ENCODE measurements at places on chromosomes 1 and 21. TPM values are rescaled to one million over a fixed set of nuclear protein-coding genes. Genes with fewer than 3 reads are reported as not detected.

DNA sequence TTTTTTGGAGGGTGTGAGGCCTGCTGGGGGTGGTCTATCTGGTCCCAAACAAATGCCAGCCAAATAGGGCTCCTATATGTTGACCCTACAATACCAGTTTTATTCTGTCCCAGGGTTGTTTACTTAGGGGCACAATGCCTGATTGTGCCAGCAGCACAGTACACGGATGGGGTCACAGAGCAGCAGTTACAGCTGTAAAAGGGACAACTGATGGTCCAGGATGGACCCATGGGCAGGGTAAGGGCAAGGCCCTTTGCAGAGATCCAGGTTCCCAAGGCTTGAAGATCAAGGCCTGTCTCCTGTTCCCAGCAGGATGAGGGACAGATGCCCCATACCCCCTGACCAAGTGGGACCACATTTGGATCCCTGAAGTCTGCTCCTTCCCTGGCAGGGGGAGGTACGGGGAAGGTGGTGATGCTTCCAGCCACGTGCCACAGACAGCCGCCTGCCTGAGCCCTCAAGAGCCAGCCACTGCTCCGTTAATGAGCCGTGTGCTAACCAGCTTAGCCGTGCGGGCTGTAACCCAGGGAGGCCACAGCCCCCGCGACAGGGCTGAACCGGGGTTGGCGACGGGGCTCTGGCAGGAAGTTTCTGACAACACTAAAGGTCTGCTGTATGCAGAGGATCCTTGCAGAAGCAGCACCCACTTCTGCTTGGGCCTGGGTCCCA, 18.2 kb downstream of the SLC6A9 start:
- no peak for DNase-seq

GRCh38 chr1:34844252-34844634, 15.3 kb downstream of the SMIM12 start:
- DNase-seq, result no peak

- DNase-seq, result no peak
Measured at GRCh38 chr1:179911812-179912211, 29.7 kb downstream of the TOR1AIP1 start.

DNA sequence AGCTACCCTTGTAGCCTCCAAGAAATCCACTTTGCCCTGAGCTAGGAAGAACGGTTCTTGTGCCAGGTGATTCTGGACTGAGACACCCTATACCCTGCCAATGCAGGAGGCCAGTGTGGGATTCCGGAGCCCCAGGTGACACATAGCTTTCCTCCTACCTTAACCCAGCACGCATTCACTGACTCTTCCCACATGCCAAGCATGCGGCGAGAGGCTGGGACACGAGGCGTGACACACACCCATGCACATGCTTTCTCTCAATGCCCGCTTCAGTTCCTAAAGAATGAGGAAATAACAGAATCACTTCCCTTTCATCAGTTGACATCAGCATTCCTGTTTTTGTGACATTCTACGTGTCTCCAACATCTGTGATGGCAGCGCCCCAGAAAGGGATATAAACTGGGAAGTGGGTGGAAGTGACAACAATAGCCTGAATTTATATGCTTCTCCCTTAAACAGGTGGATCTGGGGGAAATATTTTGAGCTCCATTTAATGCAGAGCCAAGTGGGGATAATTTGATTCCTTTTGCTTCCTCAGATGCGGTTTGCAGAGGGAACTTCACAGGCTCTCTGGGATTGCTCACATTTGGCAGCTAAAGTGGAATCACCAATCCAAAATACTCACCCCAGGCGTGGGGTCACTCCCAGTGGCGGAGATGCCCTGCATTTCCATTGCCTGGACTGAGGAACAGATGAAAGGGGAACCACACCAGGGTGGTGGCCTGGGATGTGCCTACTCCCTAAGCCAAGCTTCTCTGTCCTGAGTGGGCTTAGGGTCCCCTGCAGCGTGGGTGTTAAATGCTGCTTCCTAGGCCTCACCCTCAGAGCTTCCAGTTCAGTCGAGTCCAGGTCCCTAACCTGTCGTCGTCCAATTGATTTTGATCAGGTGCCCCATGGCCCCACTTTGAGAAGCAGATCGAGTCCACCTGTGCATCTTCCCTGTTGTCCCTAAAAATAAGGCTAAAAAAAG, 445.1 kb downstream of the SIPA1L2 start:
- DNase-seq, result no peak

DNA sequence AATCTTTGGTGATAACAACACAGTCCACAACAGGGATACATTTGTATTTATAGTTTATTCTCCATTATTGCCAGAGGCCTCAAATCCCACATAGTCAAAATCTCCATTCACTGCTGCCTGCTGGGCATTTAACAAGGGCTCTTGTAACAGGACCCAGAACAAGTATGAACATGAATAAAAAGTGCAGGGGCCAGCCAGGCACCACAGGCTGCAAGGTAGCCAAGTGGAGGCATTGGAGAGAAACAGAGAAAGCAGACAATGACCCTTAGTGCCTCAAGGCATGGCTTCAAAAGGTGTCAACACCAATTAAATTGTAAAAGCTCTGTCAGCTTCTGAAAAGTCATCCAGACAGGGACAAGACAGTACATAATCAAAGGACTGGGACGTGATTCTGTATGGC, 116.8 kb downstream of the ATP6V1G3 start:
- DNase-seq, result no peak

GRCh38 chr1:225820522-225821120, 10.7 kb downstream of the EPHX1 start:
- no peak for DNase-seq

- DNase-seq, result no peak
Measured at GRCh38 chr1:156402331-156403020, 33.5 kb downstream of the RHBG start.

DNA sequence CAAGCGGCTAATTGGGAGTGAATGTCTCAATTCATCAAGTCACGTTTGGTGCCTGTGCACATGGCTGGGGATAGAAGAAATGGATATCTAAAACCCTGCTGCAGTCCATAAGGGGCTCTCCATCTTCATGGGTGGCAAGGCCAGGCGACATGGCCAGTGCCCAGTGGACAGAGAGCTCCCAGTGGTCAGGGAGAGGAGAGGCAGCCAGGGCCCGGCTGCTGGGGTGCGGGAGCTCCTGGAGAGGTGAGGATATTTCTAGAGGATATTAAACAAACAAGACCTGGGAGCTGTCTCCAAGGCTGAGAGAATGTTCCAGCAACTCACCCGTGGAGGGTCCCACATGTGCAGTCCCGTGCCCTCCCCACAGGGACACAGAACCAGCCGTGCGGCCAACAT, 368.8 kb upstream of the C1orf174 start:
- no peak for DNase-seq

DNA sequence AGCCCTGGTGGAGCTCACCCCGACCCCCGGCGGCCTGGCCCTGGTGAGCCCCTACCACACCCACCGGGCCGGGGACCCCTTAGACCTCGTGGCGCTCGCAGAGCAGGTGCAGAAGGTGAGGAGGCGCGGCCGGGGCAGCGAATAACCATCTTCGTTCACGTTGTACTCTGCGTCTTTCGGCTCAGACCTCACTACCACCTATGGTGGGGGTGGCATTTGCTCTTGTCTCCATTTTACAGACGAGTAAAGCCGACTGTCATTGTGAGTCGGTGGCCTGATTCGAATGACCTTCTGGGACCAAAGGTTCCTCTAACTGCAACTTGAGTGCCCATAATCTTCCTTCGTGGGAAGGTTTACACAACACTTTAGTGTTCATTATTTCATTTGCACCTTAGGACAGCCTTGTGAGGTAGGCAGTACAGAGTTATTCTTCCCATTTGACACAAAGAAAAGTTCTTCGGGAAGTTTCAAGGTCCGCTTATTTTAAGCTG, 506 bp downstream of the C1orf50 start:
- DNase-seq, result no peak

DNA sequence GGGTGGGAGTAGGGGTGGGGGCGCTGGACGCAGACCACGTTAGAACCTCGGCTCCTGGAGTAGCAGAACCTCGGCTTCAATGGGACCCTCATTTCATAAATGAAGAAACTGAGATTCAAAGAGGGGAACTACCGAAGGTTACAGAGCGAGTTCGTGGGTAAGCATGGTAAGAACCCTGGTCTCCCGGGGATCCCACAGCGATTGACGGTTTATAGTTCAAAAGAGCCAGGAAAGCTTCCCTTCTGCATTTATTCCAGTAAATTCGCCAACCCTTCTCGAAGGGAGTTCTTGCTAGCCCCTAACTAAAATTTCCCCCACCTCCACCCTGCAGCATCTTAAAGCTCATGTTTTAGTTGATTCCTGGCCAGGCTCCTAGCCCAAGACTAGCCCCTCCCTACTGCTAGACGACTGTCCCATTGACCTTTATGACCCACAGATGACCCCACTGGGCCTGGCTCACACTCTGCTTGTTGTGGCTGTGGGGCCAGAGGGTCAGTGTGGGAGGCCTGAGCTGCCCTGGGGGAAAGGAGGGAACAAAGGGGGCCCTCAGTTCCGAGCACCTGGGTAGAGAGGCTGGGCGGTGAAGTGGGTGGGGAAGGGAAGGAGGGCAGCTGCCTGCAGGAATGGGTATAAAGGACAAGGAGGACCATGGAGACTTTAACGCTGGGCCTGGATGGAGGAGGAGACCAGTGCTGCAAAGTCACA, 558 bp upstream of the KIF21B start:
- no peak for DNase-seq

DNA sequence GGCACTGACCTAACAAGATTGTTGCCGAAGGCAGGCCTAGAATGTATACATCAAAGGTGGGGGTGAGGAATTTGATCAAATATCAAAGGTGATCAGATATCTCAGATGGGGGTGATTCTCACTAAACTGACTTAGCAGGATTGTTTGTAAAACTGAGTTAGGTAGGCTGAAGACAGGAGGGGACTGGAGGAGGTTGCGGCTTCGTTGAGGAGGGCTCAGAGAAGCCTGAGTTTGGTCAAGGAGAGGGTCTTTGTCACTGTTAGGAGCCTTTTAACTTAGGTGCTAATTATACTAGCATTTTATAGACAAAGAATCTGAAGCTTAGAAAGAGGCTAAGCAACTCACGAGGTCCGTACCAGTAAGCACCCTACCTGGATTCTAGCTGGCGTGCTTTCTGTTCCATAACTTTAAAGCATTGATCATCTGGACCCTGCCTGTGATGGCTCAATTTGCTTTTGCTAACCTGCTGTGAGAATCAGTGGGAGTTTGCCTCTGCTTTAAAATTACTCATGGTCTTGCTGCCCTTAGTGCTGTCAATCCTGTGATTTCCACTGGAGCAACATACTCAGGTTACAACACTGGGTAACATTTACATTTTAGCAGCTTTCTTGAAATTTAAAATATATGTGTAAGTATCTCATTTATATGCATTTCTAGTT, 49.8 kb downstream of the ITSN1 start:
- DNase-seq, result no peak

- no peak for DNase-seq
Measured at GRCh38 chr21:39952265-39952664, 85.0 kb downstream of the PCP4 start.

GRCh38 chr1:225378880-225379279, 49.0 kb downstream of the LBR start:
- peak; percentile 86 for DNase-seq

GRCh38 chr1:112698366-112699310, 8.3 kb downstream of the RHOC start:
- DNase-seq, result no peak

DNA sequence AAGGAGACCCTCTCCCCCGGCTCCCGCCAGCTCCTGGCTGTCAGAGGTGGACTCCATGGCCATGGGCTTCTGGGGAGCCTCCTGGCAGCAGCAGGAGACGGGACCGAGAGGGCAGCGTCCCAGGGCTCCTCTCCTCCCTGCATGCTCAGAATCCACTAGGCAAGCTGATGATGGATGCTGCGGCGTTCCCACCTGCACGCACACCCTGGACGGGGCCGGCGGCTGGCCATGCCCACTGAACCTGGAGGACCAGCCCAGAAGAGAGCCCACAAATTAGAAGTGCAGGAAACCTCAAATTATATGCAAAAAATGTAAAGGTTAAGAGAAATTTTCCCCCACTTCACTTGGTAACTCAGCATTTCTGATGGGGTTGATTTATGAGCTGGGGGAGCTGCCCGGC, 77.3 kb upstream of the ARHGEF16 start:
- no peak for DNase-seq

DNA sequence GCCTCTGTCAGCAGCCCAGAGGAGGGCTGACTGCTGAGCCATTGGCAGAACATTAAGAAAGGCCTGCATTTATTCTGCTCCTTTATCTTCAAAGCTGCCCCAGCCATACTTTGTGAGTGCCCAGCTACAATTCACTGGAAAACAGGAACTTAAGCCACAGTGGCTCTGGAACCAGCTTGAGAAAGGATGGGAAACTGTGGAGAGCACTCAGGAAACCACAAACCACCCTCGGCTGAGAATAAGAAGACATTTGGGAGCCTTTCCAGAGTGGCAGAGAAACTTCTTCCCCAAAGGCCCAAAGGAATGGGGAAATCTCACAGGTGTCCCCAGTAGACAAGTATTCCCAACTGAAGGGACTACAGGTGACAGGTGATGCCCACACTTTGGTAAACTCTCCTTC, 1.8 kb downstream of the LAMB3 start:
- peak; percentile 40 for DNase-seq

GRCh38 chr1:182784556-182785171, 4.9 kb upstream of the NPL start:
- DNase-seq, result peak; percentile 65

DNA sequence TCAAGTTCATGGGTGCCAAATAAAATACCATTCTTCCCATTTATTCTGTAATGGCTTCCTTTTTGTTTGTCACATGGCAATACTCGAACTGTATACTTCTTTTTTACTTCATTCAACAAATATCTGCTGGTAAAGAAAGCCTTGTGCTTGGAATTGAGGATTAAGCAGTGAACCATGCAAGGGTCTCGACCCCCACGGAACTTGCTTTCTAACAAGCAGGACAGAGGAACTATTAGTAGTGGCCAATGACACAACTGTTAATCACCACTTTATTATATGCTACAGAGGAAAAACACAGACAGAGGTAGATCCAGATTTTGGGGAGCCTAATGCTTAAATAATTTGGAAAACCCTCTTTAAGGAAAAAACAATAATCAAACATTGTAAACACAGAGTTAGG, 542.2 kb downstream of the DPYD start:
- DNase-seq, result no peak

- peak; percentile 72 for DNase-seq
Measured at GRCh38 chr1:22341791-22342605, 109.7 kb upstream of the ZBTB40 start.

LCE4A gene
- not detected for total RNA-seq

GNAT2 gene
- total RNA-seq, result not detected

OR10T2 gene
- total RNA-seq, result not detected

ATP13A2 gene
- total RNA-seq, result 44.7 TPM

PDC gene
- not detected for total RNA-seq

CFHR2 gene
- total RNA-seq, result not detected

CRTC2 gene
- 17.9 TPM for total RNA-seq

FLVCR1 gene
- 9.8 TPM for total RNA-seq

MRAP gene
- not detected for total RNA-seq

SH3D21 gene
- total RNA-seq, result 21.5 TPM
